ENCODE measurements at places on chromosomes 1 and 21. TPM values are rescaled to one million over a fixed set of nuclear protein-coding genes. Genes with fewer than 3 reads are reported as not detected.

SYNJ1 gene
- total RNA-seq: 10.7 TPM

SPRR2G gene
- not detected for total RNA-seq

HUNK gene
- 29.1 TPM for total RNA-seq

CCDC24 gene
- 4.9 TPM for total RNA-seq

GRCh38 chr1:212234431-212235395 lies 50.5 kb upstream of the PPP2R5A start:
- H3K27me3 ChIP-seq: no peaks in the 10 kb centered on the region
- no peak overlapping the region for H3K4me3 ChIP-seq
- H3K36me3 ChIP-seq: no peaks in the 10 kb centered on the region

FCMR gene
- total RNA-seq: not detected

- no peaks in the 10 kb centered on the region for H3K27me3 ChIP-seq
- no peak overlapping the region for H3K4me3 ChIP-seq
- H3K36me3 ChIP-seq: no peaks in the 10 kb centered on the region
- no peak overlapping the region for H3K27ac ChIP-seq
- H3K4me1 ChIP-seq: peaks cover 9% of the 10 kb centered on the region
- DNase-seq: no peak
Measured at GRCh38 chr1:9715536-9716226, 64.2 kb downstream of the PIK3CD start.

SIPA1L2 gene
- 34.5 TPM for total RNA-seq

PLA2G2F gene
- not detected for total RNA-seq

DNA sequence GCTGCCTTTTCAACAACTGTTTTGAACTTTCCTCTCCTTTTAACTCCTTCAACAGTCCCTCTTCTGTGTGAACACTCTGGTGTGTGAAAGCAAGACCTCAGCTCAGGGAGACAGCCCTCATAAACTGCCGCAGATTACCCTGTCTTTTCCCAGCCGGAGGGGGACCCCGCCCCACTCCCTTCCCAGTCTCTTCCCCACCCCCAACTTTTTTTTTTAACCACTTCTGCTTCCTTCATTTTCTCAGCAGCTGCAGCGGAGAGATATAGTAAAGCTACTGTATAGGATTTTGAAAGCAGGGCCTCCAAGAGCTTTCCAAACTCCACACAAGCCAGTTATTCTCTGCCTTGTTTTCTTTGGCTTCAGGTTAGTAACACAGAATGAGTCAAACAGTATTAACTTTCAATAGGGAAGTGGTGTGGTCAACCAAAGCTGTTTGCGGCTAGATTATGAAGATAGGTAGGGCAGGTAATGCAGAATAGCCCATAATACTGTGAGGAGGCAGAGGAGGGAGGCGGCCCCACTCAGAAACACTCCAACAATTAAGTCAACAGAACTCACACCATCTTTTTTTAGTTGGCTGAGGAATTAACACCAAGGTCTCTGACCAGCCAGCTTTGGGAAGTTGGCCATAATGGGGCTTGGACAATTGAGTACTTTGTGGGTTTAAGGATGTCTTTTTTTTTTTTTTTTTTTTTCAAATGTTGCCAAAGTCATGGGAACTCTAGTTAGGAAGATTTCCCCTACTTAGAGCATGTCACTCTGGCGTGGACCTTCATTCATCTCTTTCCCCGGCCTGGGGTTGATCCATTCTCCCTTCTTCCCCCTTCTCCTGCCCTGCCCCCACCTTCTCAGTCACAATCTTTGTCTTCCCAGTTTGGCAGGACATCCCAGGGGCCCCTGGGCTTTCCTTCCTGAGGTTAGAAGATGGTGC lies 177.0 kb downstream of the CLIC6 start:
- no peaks in the 10 kb centered on the region for H3K27me3 ChIP-seq
- DNase-seq: no peak
- H3K36me3 ChIP-seq: no peaks in the 10 kb centered on the region
- no peak overlapping the region for H3K4me3 ChIP-seq
- H3K27ac ChIP-seq: peak overlapping the region; percentile 89
- peaks cover 22% of the 10 kb centered on the region for H3K4me1 ChIP-seq

- H3K4me3 ChIP-seq: no peak overlapping the region
- peak; percentile 69 for DNase-seq
- peaks cover 94% of the 10 kb centered on the region for H3K27me3 ChIP-seq
- peaks cover 3% of the 10 kb centered on the region for H3K4me1 ChIP-seq
Measured at GRCh38 chr1:50332941-50333594, 90.2 kb downstream of the DMRTA2 start.

DNA sequence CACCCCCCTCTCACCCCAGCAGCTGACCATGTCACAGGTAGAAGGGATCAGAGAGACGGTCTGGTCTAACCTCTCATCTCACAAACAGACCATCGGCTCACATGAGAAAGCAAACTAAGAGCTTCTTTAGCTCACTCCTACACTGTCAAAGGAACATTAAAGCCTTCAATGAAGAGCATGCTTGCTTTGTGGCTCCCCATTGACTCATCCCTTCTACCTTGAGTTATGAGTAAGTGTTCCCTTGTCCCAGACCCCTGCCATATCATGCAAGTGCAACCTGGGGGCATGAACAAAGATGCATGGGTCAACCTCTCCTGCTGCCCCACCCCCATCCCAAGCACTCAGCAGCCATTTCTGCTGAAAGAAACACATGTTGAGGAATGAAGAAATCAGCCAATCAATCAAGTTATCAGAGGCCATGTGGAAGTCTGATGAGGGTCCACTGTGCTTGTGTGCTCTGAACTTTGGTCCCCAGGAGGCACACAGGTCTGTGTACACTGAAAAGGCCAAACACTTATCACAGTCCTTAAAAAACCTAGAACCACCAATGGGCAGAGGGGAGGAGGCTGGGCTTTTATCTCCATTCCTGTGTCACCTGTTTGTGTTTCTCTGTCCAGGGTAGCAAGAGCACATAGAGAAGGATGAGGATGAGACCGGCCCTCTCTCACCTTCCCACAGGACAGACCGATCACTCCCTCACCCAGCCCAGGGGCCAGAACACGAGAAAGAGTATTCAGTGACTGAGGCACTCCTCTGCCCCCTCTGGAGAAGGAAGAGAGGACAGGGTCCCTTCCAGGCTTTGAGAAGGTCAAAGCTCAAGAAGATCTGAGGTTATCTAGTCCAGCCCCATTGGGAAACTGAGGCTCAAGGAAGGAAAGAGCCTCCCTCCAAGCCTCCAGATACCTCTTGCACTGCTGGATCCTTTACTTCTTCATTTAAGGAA lies 9.5 kb downstream of the ETNK2 start:
- H3K4me3 ChIP-seq: no peak overlapping the region
- peaks cover 9% of the 10 kb centered on the region for H3K36me3 ChIP-seq
- H3K27me3 ChIP-seq: peaks cover 4% of the 10 kb centered on the region
- H3K27ac ChIP-seq: no peak overlapping the region
- no peak for DNase-seq

GRCh38 chr21:35885942-35886541 lies 174.3 kb downstream of the SETD4 start:
- H3K4me1 ChIP-seq: peaks cover 10% of the 10 kb centered on the region
- H3K27me3 ChIP-seq: peaks cover 29% of the 10 kb centered on the region
- no peak for DNase-seq
- H3K36me3 ChIP-seq: no peaks in the 10 kb centered on the region
